ENCODE measurements at places on chromosomes 1 and 21.

DNA sequence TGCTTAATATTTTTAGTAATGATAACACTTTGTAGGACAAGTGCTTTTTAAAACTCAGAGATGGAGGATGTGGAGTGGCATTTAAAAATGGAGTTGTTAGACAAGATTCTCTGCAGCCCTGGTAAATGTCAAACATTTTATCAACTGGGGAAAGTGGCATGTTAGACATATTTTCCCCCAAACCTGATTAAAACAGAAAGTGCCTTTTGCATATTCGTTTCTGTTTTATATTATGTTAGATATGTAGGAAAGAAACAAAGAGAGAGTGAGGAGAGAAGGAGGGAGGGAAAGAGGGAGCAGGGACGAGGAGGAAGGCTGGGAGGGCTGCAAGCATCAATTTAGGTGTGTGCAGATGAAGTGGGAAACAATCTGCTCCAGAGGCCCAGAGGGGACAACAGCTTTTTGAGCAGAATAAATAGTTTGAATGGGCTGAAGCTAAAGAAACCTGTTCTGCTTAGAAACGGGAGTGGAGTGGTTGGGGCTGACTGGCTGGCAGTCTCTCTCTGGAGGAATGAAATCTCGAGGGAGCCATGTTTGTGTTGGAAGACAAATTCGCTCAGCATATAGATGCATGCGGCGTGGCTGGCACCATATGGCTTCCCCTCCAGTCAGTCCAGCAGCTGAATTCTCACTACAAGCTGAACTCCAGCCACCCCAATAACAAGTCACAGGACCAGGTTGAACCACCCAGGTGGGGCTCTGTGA lies 502.2 kb downstream of the AJAP1 start:
- no peak for DNase-seq

GRCh38 chr1:151881479-151881878 lies 27.8 kb downstream of the THEM4 start:
- no peak for DNase-seq

DNA sequence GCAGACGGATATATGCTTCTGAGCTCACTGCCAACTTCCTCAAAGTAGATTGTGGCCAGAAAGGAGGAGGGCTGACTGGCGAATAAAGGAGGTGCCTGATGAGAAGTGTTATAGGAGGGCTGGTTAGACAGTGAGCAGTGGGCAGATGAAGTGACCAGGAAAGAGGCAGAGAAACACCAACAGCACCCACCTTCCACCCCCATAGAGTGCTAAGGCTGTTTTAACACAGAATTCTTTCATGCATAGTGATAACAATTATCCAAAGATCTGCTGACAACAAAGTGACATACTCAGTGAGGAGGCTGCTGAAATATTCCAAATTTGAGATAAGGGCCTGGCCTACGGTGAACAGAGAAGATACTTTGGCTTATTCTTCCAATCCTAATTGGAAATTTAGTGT lies 21.2 kb upstream of the MTR start:
- DNase-seq = no peak

GRCh38 chr1:64199154-64199553 lies 4.3 kb upstream of the UBE2U start:
- DNase-seq = no peak

- no peak for DNase-seq
Measured at GRCh38 chr1:168227620-168228019, 1.8 kb downstream of the SFT2D2 start.

DNA sequence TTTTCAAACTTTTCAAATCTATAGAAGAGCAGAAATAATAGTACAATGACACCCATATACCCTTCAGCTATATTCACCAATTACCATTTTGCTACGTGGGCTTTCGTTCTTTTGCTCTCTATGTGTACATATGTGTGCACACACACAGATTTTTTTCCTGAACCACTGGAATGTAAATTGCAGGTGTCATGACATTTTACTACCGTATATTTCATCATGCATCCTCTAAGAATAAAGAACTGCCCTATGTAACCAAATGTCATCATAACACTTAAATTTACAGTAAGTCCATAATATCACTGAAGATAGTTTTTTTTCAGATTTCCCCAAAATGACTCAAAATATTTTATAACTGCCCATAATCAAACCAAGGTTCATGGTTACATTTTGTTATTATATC lies 88.4 kb upstream of the GFI1 start:
- DNase-seq = no peak
